PC-3 (cell line): ENCODE measurements at places on chromosomes 11 and 22.

- DNase-seq = no peak
- H3K27ac ChIP-seq = no peak overlapping the region
- no peaks in the 10 kb centered on the region for H3K36me3 ChIP-seq
- no peaks in the 10 kb centered on the region for H3K4me1 ChIP-seq
- H3K4me3 ChIP-seq = no peak overlapping the region
- H3K27me3 ChIP-seq = no peaks in the 10 kb centered on the region
These were observed 68.2 kb downstream of the SYT13 start for GRCh38 chr11:45217991-45218390.

GRCh38 chr11:12354750-12355545, 22.4 kb upstream of the PARVA start:
- H3K4me1 ChIP-seq = no peaks in the 10 kb centered on the region
- H3K27ac ChIP-seq = no peak overlapping the region
- no peak for DNase-seq
- no peak overlapping the region for H3K4me3 ChIP-seq
- H3K27me3 ChIP-seq = no peaks in the 10 kb centered on the region
- H3K36me3 ChIP-seq = no peaks in the 10 kb centered on the region

DNA sequence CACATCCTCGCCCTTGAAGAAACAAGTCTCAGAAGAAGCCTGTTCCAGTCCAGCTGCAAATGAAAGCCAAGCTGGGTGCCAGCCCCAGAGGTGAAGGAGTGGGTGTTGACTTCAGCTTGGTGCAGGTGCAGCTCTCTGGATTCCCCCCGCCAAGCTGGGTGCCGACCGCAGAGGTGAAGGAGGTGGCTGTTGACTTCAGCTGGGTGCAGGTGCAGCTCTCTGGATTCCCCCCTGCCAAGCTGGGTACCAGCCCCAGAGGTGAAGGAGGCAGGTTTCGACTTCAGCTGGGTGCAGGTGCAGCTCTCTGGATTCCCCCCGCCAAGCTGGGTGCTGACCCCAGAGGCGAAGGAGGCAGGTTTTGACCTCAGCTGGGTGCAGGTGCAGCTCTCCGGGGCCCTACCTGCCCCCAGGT, 1234.0 kb downstream of the TBC1D22A start:
- no peak for DNase-seq
- no peaks in the 10 kb centered on the region for H3K4me1 ChIP-seq
- H3K27me3 ChIP-seq = peaks cover 6% of the 10 kb centered on the region; the same call in 1 of the 2 replicates
- no peak overlapping the region for H3K27ac ChIP-seq

DNA sequence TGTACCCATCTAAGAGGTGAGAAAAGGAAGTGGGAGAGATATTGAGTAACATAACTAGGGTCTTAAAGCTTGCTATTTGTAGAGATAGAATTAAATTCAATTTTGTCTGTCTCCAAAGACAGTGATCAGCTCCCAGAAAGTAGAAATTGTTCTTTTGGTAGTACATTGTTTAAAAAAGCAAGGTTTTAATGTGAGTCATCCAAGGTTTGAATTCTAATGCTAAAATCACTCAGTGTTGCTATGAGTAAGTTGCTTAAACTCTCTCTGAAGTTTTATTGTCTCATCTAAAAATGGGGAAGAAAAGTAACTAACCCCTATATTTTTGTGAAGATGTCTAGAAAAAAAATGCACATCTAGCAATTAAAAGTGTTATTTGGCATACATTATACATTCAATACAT, 1004.5 kb upstream of the CCDC90B start:
- H3K4me1 ChIP-seq = no peaks in the 10 kb centered on the region
- no peaks in the 10 kb centered on the region for H3K27me3 ChIP-seq
- H3K27ac ChIP-seq = no peak overlapping the region
- no peak overlapping the region for H3K4me3 ChIP-seq
- no peak for DNase-seq

DNA sequence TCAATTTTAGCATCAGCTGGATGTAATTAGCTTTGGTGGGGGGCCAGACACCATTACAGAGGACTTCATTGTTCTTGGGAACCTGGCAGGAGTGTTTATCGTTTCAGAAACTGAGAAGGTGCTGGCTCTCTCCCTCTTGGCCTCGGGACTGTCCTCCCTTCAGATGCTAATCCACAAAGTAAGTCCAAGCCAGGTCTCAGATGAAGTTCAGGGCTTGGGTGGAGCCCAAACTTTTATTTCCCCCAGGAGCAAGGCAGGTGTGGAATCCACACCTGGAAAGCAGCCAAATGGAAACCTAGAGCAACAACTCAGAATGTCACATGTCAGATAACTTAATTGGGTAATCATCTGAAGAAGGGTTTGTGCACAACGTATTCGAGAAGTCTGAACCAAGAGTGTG, 119.2 kb downstream of the ME3 start:
- no peak overlapping the region for H3K4me3 ChIP-seq
- peaks cover 20% of the 10 kb centered on the region for H3K4me1 ChIP-seq
- no peaks in the 10 kb centered on the region for H3K27me3 ChIP-seq
- no peaks in the 10 kb centered on the region for H3K36me3 ChIP-seq

GRCh38 chr11:8047382-8047781, 33.6 kb upstream of the TUB start:
- H3K36me3 ChIP-seq = no peaks in the 10 kb centered on the region
- no peak overlapping the region for H3K27ac ChIP-seq
- H3K4me3 ChIP-seq = no peak overlapping the region
- no peaks in the 10 kb centered on the region for H3K4me1 ChIP-seq
